GM12864 (cell line): ENCODE measurements at places on chromosomes 7 and 10.

DNA sequence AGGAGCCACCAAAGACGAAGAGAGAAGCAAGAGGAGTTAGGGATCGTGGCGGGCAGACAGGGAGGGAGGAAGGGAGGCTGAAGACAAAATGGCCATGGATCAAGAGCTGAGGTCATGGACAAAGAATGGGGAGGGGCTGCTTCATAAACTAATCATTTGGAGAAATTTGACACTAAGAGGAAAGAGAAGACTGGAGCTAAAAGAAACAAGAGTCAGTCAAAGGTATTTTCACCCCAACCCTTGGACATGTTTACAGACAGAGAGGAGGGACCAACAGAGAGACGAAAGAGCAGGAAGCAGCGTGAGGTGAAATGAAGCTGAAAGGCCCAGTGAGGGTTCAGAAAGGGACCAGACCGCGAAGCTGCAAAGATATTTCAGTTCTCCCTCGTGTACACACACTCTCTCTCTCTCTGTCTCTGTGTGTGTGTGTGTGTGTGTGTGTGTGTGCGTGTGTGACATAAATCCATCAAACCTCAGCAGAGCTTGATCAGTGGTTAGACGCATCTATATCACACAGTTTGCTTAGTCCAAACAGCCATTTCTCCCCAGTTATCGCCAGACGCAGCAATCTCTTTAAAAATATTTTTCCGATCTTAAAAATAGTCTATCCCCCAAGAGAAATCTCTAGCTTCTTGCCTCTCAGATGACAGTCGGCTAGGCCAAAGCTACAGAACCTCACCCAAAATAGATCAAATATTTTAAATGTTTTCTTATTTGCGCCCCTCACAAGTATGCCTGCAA lies 12.5 kb upstream of the CALD1 start:
- DNase-seq: peak; percentile 74

DNA sequence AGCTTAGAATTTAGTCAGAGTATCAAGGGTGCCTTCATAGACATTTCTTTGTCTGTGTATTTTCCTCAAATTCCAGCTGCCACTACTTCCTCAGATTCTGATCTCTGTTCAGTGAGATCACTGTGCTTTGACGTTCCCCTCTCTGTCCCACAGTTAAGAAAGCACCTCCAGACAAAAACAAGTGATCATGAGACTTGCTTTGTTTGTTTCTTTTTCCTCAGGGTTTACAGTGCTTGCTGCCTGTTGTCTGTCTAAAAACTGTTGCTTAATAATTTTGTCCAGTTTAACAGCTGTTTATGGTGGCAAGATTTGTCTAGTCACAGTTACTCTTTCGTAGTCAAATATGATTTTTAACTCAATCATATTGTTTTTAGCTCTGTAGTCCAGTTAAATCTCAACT lies 29.1 kb downstream of the TRUB1 start:
- no peak for DNase-seq

DNA sequence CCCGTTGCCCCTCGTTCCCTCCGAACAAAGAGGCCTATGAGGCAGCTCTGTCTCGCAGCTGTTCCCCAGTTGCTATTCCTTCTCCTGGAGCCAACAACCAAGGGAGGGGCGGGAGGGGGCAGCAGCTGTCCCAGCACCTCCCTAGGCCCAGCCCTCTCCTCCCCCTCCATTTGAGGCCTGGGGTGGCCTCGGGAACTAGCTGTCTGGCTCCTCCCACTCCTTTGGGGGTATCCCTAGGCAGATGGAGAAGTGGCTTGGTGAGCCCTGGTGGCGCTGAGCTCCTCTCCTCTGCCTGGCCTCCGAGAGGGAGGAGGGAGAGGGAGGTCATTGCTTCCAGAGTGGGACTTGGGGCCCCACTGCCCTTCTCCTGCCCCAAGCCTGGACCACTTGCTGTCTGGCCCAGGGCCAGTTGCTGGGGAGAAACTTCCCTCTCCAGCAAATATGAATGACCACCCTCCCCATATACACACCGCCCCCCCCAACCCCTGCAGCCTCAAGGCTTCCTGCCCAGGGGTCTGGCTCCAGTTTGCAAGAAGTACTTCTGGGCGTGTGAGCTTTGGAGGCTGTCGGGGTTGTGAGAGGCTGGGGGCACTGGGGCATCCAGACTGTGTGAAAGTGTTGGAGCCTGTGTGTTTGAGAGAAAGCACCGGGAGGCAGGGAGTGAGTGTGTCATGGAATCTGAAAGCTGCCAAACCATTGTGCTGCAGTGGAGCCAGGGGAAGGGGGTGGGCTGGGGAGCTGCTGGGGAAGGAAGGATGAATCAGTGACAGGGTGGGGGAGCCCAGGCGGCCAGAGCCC lies 3.1 kb downstream of the FLNC start:
- DNase-seq: no peak

DNA sequence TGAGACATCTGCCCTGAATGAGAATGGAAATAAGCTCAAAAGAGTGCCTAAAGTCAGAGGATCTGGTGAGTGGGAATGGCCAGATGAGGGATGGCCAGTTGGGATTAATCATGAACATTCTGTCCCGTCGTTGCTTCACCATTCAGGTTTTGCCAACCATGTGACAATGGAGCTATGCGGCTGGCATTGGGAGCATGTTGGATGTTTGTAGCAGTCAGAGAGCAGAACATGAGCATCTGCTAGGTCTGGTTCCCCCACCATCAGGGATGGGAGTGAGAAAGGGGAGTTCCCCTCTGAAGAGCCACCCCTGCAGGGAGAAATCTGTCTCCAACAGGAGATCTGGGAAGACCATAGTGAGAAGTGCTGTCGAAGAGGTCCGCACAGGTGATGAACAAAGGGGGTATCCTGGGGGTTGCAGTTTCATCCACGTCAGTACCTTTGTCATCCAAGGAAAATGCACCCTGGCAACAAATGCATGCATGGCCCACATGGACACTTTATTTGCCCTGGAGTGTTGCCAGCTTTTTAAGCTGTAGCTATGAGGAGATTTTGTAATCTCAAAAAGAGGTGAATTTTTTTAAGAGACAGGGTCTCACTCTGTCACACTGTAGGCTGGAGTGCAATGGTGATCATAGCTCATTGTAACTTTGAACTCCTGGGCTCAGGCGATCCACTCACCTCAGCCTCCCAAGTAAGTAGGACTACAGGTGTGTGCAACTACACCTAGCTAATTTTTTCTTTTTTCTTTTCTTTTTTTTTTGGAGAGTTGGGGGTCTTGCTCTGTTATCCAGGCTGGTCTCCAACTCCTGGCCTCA lies 190.2 kb downstream of the CAMK1D start:
- DNase-seq: no peak

DNA sequence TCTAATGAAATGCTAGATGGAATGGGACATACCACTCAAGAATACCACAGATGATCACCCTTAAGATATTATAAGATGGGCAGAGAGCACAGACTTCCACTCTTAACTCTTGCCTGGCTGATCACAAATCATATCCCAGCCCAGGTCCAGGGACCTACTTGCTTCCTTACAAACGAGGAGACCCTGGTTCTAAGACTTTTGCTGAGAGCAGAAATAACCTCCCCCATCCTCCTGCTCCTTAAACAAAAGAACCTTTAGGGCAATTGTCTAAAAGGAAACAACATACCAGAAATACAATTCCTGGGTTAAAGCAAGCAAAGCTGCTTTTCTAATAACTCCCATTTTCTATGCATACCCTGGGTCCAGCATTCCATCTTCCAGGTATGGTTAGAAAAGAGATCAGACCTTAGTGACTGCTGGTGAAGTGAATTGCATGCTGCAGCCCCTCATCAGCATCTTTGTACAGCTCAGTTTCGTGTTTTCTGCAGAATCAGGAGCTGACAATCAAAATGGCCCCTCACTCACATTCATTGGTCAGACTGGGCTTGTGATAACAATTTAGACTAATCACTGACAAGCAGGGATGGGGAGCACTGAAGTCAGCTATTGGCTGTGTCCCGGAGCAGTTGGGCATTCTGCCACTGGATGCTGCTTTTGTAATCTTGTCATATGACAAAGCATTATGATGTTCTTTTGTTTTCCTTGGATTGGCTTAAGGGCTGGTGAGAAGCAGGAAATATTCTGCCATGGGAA lies 14.6 kb downstream of the IFIT3 start:
- no peak for DNase-seq

DNA sequence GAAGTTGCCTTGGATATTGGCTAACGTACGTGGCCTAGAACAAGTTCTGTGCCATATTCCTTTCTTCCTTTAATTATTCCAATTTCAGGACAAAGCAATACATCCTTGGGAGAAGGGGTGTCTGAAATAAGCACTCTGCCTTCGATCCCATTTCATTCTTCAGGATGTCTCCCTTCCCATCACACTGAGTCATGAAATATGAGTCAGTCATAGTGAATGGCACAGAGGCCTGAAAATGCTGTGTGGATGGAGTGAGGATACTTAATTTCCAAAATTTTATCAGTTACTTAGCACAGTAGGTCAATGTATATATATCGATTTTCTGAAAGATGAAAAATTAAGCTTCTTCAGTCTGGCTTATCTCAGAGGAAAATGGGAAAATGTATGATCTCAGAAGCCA lies 19.5 kb downstream of the EVX1 start:
- DNase-seq: no peak

- DNase-seq: no peak
These were observed 35.0 kb downstream of the ELFN1 start for GRCh38 chr7:1704811-1705738.

GRCh38 chr10:3924344-3924743 lies 139.3 kb upstream of the KLF6 start:
- no peak for DNase-seq

GRCh38 chr7:4831723-4832495 lies 29.9 kb downstream of the PAPOLB start:
- DNase-seq: no peak

DNA sequence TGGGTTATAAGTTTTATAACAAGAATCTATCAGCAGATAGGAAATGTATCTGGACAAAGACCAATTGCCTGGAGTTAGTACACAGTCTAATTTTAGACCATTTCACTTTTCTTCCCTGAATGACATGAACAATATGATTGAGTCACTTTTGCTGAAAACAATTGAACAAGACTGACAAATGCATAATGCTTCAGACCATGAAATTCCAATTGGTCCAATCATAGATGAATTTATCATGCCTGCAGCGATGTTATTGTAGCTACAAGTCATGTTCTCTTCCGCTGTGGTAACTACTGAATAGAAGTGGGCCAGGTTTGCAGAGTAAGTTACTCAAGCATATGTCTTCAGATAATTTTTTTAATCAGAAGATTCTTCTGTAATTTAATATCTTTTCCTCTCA lies 73.4 kb downstream of the VSTM2A start:
- DNase-seq: no peak

- DNase-seq: no peak
These were observed 53.7 kb downstream of the GOLGA7B start for GRCh38 chr10:97903128-97904017.

DNA sequence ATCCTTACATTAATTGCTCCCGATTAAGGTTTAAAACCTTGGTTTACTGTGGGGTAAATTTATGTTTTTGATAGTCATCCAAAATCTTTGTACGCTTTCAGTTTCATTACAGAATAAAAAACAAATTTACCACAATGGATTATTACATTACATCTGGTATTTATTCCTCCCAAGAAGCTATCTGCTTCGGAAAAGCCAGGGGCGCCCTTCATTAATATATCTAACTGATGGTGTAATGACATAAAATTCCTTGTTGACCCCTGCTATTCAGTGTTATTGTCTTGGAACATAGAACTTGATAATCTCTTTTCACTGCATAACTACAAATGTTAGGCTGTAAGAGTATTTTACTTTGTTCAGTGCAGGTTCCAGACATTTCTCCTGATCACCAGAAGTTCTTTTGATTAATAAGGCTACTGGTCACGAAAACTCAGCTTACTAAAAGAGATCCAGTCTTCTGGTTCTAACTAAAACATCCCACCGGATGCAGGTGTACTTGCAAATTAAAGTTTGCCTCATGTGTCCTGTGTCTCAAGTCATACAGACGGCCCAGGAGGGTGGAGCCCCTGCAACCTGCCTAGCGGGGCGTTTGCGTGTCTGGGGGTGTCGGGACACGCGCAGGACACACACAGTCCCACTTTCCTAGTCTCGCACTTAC lies 581 bp upstream of the GLCCI1 start:
- no peak for DNase-seq

GRCh38 chr7:14047709-14048399 lies 58.4 kb upstream of the ETV1 start:
- DNase-seq: no peak

GRCh38 chr10:14008740-14009080 lies 322.0 kb downstream of the FRMD4A start:
- no peak for DNase-seq

GRCh38 chr7:149884016-149884415 lies 10.2 kb downstream of the ATP6V0E2 start:
- no peak for DNase-seq

- DNase-seq: no peak
These were observed 122.2 kb upstream of the SP4 start for GRCh38 chr7:21305455-21306235.

DNA sequence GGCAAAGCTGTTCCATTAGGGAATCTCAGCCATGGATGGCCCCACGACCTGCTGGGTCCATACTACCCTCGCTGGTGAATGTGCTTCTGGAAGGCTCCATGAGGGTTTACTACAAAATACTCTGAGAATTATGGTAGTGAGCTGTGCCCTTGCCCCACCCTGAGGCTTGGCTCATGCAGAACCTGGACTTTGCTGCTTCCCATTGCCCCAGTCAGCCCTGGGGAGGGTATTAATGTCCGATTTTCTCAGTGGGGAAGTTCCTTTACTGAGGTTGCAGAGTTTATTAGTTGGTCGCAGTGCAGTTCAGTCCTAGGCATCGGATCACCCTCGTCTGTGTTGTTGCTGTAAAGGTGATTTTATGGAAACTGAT lies 310.1 kb downstream of the WDR37 start:
- DNase-seq: no peak

DNA sequence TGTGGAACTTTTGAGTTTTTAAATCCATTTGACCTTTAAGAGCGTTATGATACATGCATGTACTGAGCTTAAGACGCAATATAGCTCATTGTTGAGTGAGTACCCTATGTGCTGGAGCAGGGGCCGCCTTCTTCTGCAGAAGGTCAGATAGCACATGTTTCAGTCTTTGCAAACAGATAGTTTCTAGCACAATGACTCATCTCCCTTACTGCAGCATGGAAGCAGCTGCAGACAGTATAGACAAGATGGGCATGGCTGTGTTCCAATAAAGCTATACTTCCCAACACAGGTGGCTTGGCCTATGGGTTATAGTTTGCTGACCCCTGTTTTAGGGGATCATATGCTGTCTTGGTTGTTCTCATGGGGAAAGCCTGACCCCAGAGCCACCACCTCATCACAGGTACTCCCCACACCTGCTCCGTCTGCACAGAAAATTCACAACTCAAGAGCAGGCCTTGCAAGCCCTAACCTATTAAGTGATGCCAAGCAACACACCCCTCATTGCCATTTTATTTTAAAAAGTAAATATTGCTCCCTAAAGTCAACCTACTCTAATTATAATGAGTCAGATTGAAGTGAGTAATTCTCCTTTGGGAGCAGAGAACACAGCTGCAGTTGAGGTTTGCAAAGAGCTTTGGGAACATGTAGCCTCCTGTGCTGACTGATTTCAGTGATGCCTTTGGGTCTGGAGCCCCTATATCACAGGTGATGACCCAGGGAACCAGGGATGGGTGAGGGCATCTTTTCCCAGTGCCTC lies 330.1 kb downstream of the PAXIP1 start:
- DNase-seq: no peak
